ENCODE measurements at places on chromosomes 2 and 18. TPM values are rescaled to one million over a fixed set of nuclear protein-coding genes. Genes with fewer than 3 reads are reported as not detected.

Gene PGAP1
- polyA plus RNA-seq: 27.7 TPM

Gene REG3G
- polyA plus RNA-seq: not detected

DNA sequence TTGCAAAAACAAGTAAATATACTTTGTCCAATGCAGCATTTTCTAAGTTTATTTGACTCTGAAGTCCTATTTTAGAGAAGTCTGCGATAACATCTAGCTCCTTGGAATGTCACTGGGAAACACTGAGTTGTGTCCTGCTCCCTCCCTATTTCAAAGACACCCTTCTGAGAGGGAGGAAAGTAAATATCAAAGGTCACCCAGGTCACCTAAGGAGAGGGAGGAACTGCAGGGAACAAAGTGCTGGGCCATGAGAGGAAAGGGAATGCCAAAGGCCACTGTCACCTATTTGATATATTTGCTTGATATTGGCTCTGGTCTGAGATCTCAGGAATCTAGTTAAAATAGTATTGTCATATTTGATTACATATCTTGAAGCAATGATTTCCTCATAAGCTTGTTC is 201.3 kb downstream of the GCA start:
- no peak for DNase-seq

DNA sequence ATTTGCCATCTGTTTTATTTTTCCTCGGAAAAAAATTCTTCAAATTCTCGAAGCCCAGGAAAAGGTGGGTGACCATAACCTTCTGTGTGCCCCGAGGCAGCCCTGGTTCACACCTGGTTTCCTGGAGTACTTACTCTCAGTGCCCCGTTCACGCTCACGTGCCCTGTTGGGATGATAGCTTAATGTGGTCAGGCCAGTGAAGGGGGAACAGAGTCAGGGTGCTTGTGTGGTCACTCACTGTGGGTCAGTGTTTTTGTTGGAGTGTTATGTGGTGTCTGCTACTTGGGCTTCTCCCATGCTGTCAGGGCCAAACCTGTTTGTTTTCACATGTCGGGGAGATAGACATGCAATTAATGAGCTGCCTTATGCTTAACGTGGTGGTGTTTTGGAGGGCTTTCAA is 78.1 kb downstream of the MAP4K4 start:
- no peak for DNase-seq

GRCh38 chr2:195017890-195018289 is 639.1 kb upstream of the SLC39A10 start:
- no peak for DNase-seq

Gene MAP4K3
- 77.8 TPM for polyA plus RNA-seq

GRCh38 chr2:14779252-14779651 is 146.7 kb downstream of the LRATD1 start:
- no peak for DNase-seq

DNA sequence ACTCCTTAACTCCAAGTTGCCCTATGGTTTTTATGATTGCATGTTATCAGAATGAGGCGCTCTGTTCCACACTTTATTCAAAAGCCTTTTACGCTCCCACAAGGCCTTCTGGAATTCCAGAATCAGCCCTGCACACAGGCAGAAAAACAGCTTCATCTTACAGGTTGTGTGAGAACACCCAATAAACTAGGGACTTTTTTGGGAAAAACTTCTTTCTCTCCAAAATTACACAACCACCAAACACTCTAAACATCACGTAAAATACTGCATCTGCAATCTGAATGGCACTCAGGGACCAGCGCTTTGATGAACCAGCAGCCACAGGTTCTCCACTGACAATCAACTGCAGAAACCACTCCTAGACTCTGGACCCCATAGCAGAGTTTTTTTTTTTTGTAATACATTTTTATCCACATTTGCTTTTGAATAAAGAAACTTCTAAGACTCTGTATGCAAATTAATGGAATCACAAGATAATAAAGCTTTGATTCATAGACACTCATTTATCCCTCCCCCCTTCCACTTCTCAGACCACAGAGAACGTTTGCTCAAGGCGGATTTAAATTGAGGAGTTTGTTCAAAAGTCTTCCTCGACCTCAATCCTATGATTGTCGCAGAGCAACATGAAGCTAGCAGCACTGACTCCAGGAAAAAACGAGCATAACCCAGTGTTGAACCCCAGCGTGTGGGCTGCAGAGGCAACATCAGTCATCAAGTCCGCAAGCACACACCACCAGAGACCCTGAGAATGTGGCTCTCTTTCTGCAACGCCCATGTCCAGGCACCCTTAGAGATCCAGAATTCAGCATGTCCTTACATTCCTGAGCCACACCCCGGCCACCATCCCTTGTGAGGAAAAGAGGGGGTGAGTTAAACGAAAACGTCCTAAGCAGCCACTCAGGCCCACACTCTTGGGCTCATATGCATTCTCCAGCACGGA is 116.5 kb downstream of the MBP start:
- no peak for DNase-seq

- no peak for DNase-seq
These were observed 31.9 kb downstream of the ADI1 start for GRCh38 chr2:3487432-3487831.

Gene CCDC148
- 7.2 TPM for polyA plus RNA-seq

- DNase-seq: no peak
These were observed 574.5 kb upstream of the ZEB2 start for GRCh38 chr2:145094370-145094769.

DNA sequence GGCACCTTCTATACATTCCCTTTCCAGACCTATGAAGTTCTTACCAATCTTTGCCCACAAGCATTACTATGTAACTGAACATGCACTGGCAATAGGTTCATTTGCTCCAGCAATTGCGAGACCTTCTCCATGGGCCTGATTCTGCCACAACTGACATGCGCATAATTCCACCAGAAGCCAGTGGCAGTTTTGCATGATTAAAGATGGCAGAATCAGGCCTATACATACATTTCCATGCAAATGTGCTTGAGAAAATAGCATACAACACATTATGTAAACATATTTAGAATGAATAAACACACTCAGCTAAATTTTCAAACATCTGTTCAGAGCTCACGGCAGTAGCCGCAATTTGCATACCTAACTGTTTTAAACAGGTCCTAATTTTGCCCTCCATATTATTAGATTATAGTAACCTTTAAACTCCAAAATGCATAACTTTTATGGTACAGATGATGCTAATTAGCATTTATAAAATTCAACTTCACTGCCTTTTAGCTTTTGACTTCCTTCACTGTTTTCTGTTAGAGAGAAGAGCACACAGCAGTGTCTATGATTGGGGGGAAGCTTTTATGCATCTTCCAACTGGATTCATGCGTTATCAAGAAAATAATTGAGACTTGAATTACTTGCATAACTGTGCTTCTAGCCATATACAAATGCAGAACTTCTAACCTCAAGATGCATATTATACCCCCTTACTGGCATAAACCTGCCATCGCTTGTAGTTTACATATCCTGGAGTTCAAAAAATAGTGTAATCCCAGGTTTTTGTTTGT is 155.3 kb upstream of the CDH19 start:
- no peak for DNase-seq

DNA sequence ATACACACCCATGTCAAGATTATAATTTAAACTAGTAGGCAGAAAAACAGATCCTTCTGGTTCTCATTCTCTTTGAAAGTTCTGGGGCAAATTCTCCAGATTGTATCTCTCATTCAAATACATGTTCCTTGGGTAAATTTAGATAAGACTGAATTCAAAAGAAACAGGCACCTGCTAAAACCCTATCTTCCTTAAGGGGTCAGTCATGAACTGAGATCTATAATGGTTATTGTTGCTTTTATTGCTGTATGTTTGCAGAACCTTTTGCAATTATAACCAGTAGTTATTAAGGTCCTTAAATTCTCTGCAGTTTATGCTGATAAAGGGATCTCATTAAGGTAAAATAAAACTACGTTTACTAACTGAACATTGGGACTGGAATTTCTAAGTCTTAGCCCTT is 83.5 kb downstream of the MYO5B start:
- DNase-seq: no peak

Gene SLC14A1
- 3.2 TPM for polyA plus RNA-seq

DNA sequence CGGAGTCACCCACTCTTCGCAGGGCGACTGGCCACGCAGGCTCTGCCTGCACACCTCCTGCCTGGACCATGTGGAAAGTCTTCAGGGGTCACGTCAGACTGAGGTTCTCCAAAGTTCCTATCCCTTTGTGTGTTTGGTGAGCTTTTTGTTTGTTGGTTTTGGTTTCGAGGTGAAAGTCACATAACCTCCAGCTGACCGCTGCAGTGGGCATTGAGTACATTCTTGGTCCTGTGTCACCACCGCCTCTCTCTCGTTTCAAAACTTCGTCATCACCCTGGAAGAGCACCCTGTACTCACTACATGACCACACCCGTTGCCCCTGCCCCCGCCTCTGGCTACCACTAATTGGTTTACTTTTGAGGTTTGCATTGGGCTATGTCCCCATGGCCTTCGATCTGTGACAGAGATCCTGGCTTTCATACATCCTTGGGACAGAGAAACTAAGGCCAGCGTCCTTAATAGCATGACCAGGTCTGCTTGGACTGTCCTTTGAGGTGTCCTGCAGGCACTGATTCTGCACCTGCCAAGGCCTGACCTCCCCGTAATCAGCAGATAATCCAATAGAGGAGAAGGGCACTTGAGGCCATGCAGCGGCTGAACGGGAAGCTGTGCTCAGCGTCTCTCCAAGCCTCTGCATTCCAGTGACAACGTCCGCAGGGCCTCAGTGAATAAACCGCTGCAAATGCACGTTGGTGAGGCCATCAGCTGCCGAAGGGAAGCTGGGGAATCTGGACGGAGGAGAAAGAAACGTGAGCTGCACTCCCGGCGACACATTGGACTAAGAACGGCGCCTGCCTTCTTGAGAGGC is 46.8 kb downstream of the SH3BP4 start:
- no peak for DNase-seq

Gene ALPP
- not detected for polyA plus RNA-seq

DNA sequence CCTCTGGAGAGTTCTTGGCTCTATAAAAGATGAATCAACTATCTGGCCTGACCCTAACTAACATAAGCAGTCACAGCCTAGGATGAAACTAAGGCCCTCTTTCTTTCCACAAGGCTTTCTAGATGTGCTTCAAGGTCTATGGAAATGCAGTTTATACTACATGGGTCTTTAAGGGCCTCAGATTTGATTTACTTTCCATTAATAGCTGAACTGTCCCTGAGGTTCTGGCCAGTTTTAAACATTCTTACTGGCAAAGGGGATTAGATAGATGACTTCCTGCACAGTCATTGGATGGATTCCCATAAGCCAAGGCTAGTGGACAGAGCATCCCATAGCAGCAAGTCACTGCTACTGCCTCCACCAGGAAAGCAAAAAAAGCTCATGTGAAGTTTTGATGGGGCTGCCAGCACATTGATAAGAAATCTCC is 38.1 kb upstream of the LCLAT1 start:
- DNase-seq: no peak

GRCh38 chr2:239678186-239678490 is 277.3 kb upstream of the HDAC4 start:
- no peak for DNase-seq

GRCh38 chr2:6343076-6343475 is 522.6 kb downstream of the CMPK2 start:
- no peak for DNase-seq

DNA sequence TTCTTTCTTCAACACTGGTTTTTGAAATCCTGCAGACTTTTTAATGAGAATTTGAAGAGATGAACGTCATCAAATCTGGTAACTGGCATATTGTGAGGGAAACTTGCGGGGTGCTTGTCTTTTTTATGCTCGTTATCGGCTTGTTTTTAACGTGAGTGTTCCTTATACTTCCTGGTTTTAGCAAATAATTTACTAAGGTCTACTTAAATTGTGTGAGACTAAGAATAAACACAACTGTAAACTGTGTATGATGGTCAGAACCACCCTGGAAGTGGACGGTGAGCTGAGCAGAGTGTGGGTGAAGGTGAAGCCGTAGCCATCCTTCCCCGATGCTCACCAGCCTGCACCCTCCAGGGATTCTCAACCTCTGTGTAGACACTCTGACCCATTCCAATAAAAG is 82.3 kb upstream of the CDC42EP3 start:
- DNase-seq: no peak

DNA sequence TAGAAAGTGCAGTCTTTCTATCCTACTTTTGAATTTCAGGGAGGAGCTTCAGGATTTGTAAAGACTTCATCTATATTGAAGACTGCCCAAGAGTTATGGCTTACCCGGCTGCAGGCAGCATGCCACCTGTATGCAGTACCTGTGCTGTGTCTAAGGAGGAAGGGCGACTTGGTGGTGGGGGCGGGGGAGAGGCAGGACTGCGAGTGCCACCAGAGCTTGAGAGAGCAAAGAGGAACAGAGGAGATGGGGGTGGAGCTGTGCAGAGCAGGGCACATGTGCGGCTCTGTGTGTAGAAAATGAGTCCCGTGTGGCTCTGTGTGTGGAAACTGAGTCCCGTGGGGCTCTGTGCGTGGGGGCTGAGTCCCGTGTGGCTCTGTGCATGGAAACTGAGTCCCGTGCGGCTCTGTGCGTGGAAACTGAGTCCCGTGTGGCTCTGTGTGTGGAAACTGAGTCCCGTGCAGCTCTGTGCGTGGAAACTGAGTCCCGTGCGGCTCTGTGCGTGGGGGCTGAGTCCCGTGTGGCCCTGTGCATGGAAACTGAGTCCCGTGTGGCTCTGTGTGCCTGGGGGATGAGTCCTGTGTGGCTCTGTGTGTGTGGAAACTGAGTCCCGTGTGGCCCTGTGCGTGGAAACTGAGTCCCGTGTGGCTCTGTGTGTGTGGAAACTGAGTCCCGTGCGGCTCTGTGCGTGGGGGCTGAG is 43.2 kb downstream of the LDLRAD4 start:
- DNase-seq: no peak

- DNase-seq: no peak
These were observed 38.5 kb upstream of the CXCR4 start for GRCh38 chr2:136156411-136156810.

DNA sequence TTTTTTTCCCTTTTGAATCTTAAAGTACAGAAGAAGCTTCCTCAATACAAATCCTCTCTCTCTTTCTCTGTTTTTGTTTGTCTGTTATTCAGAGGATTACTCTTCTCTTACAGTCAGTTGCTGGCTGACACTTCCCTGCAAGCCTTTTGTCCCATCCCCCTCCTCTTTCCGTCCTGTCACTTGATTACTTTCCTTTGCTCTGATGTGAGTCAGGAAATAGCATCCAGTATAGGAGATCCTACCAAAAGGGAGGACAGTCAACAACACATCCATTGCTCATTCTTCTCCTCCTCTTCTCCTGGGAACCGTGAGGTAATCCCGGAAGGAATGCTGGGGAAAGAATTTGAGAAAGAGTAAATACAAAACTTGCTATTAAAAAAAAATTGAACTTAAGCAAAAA is 79.3 kb upstream of the SCN7A start:
- no peak for DNase-seq

- no peak for DNase-seq
These were observed 74.7 kb downstream of the PSMG2 start for GRCh38 chr18:12777500-12777944.

DNA sequence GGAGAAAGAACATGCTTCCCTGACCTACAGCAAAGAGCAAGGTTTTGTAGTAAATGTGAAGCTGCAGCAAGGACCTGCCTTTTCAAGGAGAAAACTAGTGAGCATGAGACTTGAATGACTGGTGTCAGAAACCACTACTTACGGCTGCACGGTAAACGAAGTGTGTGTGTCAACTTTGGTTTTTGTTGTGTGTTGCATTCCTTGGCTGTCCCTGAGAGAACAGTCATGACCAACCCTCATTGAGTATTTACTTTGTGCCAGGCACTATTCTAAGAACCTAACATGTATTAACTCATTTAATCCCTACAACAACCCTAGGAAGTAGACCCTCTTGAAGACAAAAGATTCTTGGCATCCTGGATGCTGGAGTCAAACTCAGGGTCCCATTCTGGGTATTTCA is 22.8 kb downstream of the ACMSD start:
- no peak for DNase-seq

Measured in right renal pelvis (tissue), 4 donors.